ENCODE measurements at places on chromosomes 2 and 18.

- peak; percentile 85 for DNase-seq
Measured at GRCh38 chr2:69306822-69307578, 80.0 kb downstream of the GFPT1 start.

DNA sequence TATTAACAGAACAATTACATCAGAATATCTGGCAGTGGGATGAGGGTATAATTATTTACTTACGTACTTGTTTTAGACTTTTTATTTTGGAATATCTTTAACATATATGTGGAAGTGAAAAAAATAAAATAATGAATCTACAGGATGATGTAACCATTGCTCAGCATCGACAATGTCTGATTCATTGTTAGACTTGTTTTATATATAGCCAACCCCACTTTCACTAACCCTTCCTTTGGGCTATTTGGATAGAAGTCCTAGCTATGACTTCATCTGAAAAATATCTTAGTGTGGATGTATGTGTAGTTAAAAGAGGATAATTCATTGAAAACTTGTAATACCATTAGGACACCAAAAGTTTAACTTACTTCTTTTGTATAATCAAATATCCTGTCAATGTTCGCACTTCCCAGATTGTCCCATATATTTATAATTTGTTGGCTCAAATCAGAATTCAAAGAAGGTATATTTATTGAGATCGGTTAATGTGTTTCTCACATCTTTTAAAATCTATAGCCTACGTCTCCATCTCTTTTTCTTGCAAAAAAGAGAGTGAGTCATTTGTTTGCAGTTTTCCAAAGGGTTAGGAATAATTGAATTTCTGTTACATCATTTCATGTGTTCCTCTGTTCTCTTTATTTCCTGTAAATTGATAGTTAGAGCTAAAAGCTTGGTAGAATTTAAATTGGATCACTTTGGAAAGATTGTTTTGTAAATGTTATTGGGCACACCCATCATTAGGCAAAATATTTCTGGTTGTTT, 506.1 kb upstream of the FAM98A start:
- no peak for DNase-seq

- DNase-seq, result no peak
Measured at GRCh38 chr2:60567919-60568768, 14.7 kb upstream of the BCL11A start.

GRCh38 chr2:144136297-144137010, 383.5 kb downstream of the ZEB2 start:
- DNase-seq, result no peak

DNA sequence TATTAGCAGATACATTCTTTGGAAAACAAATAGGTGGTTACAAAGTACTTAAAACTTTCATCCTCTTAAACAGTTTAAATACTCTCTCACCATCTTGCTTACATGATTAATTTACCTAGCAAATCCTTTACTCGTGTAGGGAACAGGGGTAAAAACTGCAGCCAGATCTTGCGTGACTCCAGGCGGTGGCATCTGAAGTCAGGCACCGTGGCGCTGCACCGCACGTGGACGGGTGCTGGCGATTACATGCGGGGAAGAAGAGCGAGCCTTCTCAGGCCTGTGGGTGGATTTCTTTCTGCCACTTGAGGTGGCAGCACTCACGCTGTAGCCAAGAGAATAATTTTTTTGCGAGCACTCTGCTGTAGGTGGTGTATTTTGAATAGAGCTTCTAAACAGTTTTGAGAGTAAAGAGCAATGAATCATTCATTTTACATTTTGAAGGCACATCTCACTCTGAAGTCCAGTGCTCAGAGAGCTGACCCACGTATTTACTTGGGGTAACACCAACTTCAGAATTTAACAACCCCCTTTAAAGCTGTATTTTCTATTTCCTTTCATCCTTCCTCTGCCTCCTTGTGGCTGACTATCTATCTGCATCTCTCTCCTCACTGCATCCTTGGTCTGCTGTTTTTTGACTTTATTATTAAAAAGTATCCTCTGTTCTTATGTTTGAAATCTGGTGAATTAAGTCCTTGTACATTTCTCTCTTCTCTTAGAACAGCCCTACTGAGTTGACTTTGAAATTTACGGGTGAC, 68.9 kb downstream of the EPAS1 start:
- DNase-seq, result no peak

DNA sequence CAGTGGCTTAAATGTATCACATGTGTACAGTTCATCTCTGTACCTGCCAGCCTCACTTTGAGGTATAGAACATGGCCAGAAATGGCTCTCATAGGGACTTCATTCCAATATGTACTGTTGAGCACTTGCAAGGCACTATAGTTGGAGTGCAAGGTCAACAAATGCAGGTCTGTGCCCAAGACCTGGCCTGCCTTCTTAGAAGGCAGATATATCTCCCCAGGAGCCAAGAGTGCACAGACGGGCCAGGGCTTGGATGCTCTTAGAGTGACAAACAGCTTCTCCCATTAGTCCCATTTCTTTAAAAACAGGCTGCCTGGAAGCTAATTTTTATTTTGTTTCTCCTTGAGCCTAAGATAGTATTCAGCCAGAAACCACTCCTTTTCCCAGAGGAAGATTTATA, 7.3 kb downstream of the TEX261 start:
- DNase-seq, result peak; percentile 9

GRCh38 chr2:78832481-78832880, 193.0 kb upstream of the REG3G start:
- no peak for DNase-seq

DNA sequence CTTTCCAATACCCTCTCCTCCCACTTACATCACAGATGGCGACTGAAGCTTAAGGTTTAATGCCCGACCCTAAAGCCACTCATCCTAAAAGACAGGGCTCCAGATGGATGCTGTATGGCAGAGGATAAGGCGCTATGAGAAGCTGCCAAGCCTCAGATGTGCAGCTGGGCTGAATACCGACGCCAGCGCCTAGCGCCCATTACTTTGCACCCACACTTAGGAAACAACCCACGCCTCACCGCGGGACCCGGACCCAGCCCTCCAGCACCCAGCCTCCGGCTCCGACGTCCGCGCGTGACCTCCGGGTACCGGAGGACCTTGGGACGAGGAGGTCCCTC, 335 bp downstream of the TRAK2 start:
- DNase-seq, result no peak

- DNase-seq, result no peak
Measured at GRCh38 chr2:114219456-114219855, 223.0 kb upstream of the DPP10 start.

GRCh38 chr2:134682726-134683125, 36.1 kb downstream of the TMEM163 start:
- DNase-seq, result no peak

DNA sequence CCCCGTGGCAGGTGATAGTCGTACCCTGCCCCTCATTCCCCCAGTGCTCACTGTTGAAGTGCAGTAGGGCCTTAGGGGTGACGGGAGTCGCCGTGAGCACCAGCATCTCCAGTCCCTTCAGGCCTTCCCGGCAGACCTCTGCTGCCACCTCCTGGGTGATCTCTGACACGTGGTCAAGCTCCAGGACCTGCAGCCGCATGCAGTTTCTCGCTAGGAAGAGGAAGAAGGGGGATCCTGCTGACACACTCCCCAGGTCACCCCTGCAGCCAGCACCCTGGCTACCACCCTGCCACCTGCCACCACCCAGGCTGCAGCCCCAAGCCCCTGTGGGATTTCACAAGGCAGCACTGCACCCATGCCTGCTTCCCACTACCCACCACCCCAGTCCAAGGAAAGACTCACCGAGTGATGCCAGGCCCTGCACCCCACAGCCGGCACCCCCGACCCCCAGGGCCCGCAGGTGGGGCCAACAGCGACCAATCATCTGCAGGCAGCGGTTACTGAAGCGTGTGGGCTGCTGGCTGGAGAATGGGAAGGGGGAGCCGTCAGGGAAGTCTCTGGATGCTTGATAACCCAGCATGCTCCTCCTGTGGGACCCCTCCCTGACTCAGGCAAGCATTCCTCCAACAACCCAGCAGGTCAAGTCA, 23.8 kb downstream of the FBXO41 start:
- DNase-seq, result peak; percentile 81

GRCh38 chr2:171042253-171042969, 113.4 kb downstream of the GORASP2 start:
- no peak for DNase-seq

DNA sequence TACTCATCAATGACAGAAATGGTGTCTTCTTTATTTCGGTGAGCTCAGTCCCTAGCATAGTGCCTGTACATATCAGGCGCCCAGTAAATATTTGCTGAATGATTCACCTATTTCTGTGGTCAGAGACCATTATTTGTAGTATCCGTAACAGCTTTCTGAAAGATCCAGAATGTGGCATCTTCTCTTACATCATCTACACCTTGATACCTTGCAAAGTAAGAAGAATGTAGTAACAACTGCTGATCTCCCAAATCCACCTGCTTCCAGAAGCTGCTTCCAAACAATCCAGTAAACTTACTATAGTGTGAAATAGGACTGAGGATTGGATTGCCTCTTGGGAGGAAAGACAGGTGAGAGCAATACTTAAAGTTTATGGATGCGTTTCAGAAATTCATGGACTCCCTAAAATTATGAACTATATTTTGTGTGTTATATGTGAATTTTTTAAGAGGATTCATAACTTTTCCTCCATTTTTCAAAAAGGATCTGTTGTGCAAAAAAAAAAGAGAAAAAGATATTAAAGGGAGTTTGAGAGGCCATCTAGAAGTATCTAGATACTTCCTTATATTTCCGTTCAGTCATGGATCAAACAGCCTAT, 945 bp upstream of the ASXL2 start:
- no peak for DNase-seq

GRCh38 chr2:205462681-205463345, 219.5 kb upstream of the NRP2 start:
- no peak for DNase-seq

DNA sequence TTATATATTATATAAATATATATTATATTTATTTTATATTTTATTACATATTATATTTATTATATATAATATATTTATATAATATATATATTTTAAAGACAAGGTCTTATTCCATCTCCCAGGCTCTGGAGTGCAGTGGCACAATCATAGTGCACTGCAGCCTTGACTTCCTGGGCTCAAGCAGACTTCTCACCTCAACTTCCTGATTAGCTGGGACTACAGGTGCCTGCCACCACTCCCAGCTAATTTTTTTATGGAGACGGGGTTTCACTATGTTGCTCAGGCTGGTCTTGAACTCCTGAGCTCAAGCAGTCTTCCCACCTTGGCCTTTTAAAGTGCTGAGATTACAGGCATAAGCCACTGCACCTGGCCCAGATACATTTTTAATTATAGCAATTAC, 110.0 kb downstream of the PHLPP1 start:
- DNase-seq, result no peak

GRCh38 chr18:44671914-44672313, 8.8 kb upstream of the SETBP1 start:
- DNase-seq, result no peak

- DNase-seq, result peak; percentile 27
Measured at GRCh38 chr2:224101820-224102630, 62.9 kb upstream of the SERPINE2 start.

Measured in testis (tissue), 5 donors.